Stimulated activated CD8-positive, alpha-beta memory T cell treated with anti-CD3 and anti-CD28 coated beads, Interleukin-15, amount 100 ng/mL, for 48 hours (primary cell): ENCODE measurements at places on chromosomes 7 and 10.

DNA sequence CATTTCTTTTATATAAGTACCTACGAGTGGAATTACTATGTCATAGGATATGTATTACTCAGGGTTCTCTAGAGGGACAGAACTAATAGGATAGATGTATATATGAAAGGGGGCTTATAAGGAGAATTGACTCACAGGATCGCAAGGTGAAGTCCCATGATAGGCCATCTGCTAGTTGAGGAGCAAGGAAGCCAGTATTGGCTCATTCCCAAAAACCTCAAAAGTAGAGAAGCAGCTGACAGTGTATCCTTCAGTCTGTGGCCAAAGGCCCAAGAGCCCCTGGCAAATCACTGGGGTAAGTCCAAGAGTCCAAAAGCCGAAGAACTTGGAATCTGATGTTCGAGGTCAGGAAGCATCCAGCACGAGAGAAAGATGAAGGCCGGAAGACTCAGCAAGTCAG, 59.8 kb downstream of the GALNT17 start:
- no peak for DNase-seq

DNA sequence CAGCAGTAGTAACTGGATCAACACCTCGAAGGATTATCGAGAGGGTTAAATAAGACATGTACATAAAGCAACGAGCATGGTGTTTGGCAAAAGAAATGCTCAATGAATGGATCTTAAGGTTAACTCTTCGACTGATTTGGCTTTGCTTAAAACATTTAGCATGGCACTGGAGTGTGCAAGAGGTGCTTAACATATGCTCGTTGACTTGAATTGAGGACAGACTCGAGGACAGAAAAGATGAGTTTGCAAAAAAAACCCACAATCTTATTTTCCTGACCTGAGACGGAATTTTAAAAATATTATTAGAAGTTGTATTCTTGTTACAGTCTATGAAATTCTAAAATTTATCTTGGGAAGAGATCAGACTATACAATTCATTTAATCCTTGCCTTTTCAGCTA, 49.4 kb upstream of the ST8SIA6 start:
- no peak for DNase-seq

GRCh38 chr10:122499491-122499941, 38.2 kb downstream of the HTRA1 start:
- DNase-seq, result no peak

- no peak for DNase-seq
These were observed 53.7 kb upstream of the DPYSL4 start for GRCh38 chr10:132133005-132133404.

DNA sequence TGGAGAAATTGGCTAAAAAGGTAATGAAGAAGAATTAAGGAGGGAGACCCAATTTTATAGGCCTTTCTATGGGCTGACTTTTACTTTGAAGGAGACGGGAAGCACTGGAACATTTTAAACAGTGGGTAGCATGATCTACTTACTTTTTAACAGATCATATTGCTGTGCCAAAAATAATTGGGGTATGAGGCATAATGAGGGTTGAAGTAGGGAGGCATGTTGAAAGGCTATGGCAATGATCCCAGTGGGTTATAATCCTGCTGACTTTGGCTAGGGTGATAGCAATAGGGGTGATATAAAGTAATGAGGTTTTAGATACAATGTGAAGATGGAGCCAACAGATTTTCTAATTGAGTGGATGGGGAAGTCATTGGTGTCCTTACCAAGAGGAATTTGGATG, 73.2 kb downstream of the GPR37 start:
- no peak for DNase-seq

- no peak for DNase-seq
These were observed 1.7 kb downstream of the LRRC4 start for GRCh38 chr7:128029405-128029995.

DNA sequence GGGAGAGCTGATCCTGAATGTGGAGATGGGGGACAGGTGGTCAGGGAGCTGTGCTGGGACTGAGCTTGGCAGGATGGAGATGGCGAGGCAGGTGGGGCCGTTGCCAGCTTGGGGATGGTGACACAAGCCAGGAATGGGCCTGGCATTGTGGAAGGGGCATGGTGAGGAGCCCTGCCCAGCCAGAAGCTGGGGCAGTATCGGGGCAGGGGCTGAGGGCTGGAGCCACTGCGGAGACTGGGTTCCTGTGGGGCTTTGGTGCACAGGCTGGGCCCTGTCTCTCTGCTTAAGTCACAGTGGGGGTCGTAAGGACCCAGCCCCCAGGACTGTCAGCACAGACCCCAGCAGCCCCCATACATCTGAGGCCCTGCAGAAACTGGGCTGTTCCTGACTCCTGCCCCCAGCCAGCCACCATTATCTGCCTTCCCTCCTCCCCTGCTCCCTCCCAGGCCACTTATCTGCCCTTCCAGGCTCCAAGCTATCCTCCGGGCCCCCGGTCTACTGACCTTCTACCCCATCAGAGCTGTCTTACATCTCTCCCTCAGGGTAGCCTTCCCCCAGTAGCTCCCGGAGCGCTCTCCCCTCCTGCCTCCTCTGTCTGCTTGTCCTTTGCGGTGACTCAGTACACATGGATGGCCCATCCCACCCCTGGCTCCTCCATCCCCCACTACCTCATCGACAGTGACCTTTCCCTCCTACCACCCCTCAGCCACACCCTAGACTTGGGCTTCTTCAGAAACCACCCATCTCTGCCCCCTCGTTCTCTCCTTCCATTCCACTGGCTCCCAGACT, 44.2 kb downstream of the PPIF start:
- DNase-seq, result no peak

GRCh38 chr7:66542049-66542448, 86.6 kb upstream of the KCTD7 start:
- DNase-seq, result no peak

DNA sequence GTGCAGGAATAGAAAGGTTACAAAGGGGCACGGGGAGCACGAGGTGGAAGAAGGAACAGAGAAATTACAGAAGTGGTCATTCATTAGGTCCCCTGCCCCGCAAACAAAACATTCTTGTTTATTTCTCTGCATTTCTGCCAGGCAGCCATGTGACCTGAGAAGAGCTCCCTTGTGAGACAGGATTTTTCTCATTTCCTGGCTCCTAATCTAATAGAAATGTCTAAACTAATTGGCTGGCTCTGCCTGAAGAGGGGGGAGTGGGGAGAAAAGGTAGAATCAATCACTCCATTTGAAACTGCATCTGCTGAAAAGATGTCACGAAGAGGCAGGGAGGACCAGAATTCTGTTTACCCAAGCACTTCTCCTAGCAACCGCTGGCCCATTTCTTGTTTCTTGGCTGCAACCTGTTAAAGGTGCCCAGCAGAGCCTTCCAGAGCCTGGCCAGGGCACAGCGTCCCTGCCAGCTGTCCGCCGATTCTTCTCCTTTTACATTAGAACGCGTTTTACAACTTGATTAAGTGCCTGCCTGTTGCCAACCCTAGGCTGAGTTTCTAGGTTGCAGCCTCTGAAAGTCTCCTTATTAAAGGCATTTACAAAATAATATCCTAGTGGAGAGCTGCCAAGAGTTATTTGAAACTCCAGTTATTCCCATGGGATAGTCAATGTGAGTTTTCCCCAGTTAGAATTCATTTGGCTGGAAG, 1227.6 kb downstream of the TYW1 start:
- DNase-seq, result no peak

GRCh38 chr10:114911801-114912469, 26.1 kb upstream of the TRUB1 start:
- DNase-seq, result no peak
